ENCODE measurements at places on chromosomes 12 and 14. TPM values are rescaled to one million over a fixed set of nuclear protein-coding genes. Genes with fewer than 3 reads are reported as not detected.

- peak; percentile 64 for DNase-seq
Observed at GRCh38 chr14:50964683-50965390, 20.6 kb upstream of the PYGL start.

- peak; percentile 89 for DNase-seq
Observed at GRCh38 chr12:58540480-58541299, 379.6 kb downstream of the LRIG3 start.

DNA sequence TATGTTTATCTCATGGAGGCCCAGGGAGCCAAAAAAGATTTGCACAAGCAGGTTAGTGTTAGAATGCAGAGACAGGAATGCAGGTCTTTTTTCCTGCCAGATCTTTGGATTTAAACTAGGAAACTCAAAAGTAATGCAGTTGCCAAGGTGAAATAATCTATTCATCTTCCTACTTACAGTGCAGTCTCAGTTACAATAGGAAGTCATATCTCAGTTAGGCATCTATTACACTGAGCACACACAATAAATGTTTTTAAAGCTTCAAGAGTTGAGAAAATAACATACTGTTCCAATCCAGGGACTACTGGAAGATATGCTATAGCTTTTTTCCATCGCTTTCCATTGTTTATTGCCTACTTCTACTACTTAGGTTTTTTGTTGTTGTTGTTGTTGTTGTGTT, 279.3 kb upstream of the E2F7 start:
- DNase-seq: no peak

DNA sequence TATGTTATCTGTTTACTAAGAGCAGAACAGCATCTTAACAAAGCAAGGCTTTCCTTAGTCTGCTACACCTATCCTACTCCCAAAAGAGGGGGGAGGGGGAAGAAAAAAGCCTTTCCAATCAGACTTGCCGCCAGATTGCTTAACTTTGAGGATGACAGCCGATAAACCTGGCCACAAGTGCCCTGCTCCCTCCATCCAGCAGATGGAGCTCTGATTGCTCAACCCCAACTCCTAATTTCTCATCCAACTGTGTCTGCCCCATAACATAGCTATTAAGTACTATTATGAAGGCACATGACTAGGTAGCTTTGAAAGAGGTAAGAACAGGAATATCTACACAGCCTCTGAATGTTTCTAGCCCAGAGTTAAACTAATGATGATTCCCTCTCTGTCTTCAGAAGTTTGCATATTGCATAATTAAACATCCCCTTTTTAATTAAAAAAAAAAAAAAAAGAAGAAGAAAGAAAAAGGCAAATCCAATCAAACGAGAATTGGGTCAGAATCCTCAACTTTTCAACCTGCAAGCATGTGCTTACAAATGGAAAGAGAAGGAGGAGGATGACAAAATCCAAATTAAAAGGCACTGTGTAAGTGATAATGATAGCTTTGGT, 247.4 kb downstream of the GALC start:
- peak; percentile 54 for DNase-seq

DNA sequence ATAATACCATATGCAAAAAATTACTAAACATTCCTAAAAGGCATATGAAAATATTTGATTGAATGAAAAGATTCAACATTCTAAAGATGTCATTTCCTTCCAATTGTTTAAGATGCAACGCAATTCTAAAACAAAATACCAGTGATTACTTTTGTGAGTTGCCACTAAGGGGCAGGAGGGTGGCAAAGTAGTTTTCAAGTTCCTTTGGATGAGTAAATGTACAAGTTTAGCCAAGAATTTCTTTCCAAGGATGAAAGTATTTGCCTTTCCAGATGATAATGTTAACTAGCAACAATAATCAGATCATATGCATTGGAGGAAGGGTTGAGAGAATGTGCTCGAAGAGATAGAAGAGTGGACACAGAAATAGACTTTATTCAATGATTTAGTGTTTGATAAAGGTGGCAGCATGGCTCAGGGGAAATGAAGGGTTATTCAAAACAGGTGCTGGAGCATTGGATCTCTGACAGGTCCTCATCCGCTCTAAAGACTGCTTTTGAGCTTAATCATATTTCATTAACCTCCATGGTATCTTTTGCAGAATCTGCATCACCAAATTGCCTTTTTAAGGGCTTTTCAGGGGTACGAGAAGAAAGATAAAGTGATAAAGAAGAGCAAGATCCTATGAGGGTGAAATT, 678.5 kb upstream of the TBX3 start:
- no peak for DNase-seq

DNA sequence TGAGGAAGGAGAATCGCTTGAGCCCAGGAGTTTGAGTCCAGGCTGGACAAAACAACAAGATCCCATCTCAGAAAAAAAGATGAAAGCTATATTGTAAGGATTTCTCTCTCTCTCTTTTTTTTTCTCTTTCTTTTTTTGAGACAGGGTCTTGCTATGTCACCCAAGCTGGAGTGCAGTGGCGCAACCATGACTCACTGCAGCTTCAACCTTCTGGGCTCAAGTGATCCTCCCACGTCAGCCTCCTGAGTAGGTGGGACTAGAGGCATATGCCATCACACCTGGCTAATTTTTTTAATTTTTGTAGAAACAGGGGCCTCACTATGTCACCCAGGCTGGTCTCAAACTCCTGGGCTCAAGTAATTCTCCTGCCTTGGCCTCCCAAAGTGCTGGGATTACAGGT, 5.8 kb upstream of the MRPL42 start:
- DNase-seq: no peak

DNA sequence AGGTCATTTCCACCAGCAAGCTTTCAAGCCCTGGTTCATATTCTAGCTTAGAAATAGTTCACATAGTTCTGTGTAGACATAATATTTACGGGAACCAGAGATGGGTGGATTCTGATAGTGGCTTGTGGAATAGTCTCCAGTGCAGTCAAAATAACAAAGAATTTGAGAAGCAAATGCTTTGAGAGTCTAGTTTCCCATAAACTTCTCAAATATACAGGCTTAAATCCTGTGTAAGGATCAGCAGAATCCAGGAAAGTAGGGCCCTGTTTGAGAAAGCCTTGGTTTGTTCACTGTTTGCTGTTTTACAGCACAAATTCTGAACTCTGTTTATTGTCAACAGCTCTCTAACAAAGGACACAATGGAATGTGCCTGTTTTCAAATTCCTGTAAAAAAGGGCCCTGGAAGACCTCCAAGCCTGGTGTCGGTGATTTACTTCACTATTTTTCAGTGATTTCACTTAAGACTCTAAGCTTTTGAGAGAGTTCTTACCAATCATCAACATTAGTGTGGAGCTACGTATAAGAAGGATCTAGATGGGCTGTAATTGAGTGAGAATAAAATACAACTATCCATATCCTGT, 11.4 kb upstream of the FOS start:
- peak; percentile 29 for DNase-seq

The PTCSC3 gene
- not detected for total RNA-seq

The PABPN1 gene
- total RNA-seq: 275 TPM

The SERPINA9 gene
- not detected for total RNA-seq

DNA sequence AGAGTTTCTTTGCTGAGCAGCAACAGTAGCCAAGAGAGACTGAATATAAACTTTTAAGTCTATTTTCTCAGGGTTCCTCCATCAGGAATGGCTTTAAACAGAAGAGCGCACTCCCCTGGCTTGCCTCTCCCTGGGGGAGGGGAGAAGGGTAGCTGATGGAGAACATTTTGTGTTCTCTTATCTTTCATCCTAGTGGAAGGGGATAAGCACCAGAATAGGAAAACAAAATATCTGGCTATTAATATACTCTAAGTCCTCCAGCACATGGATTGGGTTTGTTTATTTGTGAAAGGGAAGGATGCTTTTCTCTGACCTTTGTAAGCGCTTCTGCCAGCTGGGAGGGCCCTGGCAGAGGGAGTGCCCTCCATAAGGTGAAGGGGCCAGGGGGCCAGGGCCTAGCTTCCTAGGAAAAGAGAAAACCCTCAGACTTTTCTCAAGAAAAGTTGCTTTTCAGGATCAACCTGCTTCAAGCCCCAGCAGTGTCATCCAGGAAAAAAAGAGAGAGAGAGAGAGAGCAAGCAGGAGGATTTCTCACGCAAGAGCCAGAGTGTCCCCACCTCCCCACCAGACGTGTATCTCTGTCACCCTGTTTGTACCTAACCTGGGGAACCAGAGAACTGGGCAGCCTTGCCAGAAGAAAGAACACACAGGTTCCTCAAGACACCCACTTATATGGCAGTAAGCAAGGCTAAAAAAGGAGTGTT, 34.3 kb upstream of the ATP2A2 start:
- DNase-seq: no peak

GRCh38 chr14:61147831-61148549, 133.1 kb downstream of the TMEM30B start:
- DNase-seq: no peak

The CLEC7A gene
- total RNA-seq: 0.28 TPM

GRCh38 chr12:111314953-111315539, 53.8 kb downstream of the PHETA1 start:
- DNase-seq: no peak

The RSRC2 gene
- 106 TPM for total RNA-seq

The SCN8A gene
- 5.5 TPM for total RNA-seq

The HOXC4 gene
- total RNA-seq: 9.6 TPM

DNA sequence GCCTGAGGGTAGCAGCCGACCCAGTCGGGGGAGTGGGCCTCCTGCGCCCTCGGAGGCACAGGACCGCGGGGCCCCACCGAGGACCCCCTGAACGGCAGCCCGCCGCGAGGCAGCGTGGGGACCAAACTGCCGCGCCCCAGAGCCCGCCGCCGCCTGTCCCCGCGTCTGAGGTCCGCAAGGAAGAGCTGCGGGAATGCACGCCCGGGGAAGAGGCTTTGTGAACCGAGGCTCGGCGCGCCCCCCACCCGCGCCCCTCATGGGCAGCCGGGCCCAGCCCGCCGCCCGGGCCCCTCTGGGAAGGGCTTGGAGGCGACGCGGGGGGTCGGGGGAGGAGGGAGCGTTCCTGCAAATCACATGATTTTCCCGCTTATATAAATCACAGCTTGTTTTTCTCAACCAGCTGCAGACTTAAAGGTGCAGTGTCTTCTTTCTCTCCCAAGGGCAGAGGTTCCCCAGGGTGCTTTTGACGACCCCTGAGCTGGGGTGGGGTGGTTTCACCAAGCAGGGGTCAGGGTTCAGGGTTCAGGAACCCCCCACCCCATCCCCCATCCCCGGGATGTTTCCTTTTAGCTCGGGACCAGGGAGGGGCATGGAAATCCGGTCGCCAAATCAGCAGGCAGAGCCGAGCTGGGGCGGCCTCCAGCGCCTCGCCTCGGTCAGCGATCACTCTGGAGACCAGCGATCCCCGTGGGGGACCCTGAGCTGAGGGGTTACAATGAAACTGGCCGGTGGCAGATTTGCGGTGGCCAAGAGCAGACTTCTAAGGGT, 44.7 kb upstream of the ATP23 start:
- peak; percentile 86 for DNase-seq

- no peak for DNase-seq
Observed at GRCh38 chr12:64332938-64333337, 57.6 kb downstream of the C12orf56 start.

The OR4Q2 gene
- not detected for total RNA-seq

- no peak for DNase-seq
Observed at GRCh38 chr12:68331500-68331868, 678 bp downstream of the MDM1 start.

DNA sequence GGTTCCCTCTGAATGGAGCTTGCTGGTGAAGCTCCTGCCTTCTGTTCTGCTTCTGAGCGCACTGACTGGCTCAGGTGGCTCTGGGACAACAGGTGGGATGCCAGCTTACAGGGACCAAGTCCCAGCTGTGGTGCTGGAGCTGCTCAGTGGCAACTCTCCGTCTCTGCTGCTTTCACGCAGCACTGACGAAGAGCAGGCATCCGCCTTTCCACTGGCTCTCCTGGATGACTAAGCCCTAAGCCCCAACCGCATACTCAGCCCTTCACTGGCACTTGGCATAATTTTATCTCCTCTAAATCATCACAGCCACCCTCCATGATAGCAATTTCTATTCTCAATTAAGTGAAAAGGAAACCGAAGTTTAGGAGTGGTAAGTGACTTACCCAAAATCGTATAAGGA, 3.7 kb upstream of the RTL1 start:
- no peak for DNase-seq

GRCh38 chr12:122889761-122890520, 6.0 kb downstream of the VPS37B start:
- DNase-seq: no peak

The MGP gene
- not detected for total RNA-seq

GRCh38 chr12:2261708-2262107, 208.9 kb downstream of the CACNA1C start:
- DNase-seq: no peak

The DNAJC22 gene
- total RNA-seq: 1.9 TPM

GRCh38 chr14:35822501-35822900, 3.6 kb upstream of the BRMS1L start:
- DNase-seq: no peak

- DNase-seq: no peak
Observed at GRCh38 chr14:105588236-105588860, 62.0 kb downstream of the TMEM121 start.

The TMPRSS12 gene
- not detected for total RNA-seq

GRCh38 chr14:85878874-85879273, 348.9 kb downstream of the FLRT2 start:
- DNase-seq: no peak

The SSPN gene
- total RNA-seq: 10.3 TPM

The CIDEB gene
- 0.42 TPM for total RNA-seq

DNA sequence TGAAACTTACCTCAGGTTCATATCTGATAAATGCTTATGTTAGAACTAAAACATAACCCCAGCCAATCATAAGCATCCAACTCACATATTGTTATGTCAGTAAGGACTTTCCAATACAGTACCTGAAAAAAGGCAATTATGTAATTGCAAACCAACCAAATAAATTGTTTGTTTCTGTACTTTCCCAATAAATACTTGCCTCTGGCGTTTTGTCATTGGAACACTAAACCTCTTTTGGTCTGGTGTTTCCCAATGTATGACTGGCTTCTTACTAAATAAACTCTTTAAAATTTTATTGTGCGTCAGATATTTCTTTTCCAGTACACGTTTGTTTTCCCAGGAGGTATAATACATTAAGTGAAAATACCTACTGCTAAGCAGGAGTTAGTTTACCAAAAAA, 6.7 kb upstream of the PTPRB start:
- no peak for DNase-seq

DNA sequence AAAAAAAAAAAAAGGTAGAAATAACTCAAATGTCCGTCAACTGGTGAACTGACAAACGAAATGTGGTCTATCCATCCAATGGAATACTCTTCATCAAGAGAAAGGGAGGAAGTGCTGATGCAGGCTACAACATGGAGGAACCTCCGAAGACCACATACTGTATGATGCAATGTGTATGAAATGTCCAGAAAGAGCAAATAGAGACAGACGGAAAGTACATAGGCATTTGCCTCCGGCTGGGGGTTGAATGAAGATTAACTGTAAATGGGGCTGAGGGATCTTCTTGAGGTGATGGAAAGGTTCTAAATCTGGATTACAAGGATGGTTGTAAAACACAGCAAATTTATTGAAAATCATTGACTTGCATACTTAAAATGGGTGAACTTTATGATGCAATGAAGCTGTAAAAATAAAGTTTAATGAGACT, 35.4 kb downstream of the DLK1 start:
- peak; percentile 23 for DNase-seq

Measured in A673 (cell line).